Stimulated activated CD4-positive, alpha-beta T cell treated with anti-CD3 and anti-CD28 coated beads, TNF-alpha, amount 100 ng/mL, for 1 hour (primary cell): ENCODE measurements at places on chromosomes 5 and 9.

- DNase-seq, result no peak
Measured at GRCh38 chr5:16540421-16540820, 74.8 kb upstream of the ZNF622 start.

- no peak for DNase-seq
Measured at GRCh38 chr5:123907349-123907748, 395.4 kb downstream of the CSNK1G3 start.

GRCh38 chr9:123527981-123528380, 172.0 kb downstream of the CRB2 start:
- no peak for DNase-seq

- DNase-seq, result no peak
Measured at GRCh38 chr9:98429613-98430012, 174.2 kb upstream of the TBC1D2 start.

- no peak for DNase-seq
Measured at GRCh38 chr5:14112998-14113652, 30.0 kb upstream of the TRIO start.

GRCh38 chr5:150626853-150627276, 13.6 kb upstream of the SYNPO start:
- DNase-seq, result no peak

- DNase-seq, result no peak
Measured at GRCh38 chr5:157165261-157165660, 803 bp downstream of the GARIN3 start.

DNA sequence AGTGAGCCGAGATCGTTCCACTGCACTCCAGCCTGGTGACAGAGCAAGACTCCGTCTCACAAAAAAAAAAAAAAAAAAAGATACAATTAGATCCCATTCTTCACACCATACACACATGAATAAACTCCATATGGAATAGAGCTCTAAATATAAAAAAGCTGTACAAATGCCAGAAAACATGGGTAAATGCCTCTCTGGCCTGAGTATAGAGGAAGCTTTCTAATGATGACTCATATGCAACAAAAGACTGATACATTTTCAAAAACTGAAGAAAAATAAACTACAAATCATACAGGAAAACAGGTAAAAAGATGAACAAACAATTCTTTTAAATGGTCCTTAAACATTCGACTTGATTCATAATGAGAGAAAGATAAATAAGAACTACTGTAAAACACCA, 8.6 kb downstream of the ZFP62 start:
- no peak for DNase-seq

DNA sequence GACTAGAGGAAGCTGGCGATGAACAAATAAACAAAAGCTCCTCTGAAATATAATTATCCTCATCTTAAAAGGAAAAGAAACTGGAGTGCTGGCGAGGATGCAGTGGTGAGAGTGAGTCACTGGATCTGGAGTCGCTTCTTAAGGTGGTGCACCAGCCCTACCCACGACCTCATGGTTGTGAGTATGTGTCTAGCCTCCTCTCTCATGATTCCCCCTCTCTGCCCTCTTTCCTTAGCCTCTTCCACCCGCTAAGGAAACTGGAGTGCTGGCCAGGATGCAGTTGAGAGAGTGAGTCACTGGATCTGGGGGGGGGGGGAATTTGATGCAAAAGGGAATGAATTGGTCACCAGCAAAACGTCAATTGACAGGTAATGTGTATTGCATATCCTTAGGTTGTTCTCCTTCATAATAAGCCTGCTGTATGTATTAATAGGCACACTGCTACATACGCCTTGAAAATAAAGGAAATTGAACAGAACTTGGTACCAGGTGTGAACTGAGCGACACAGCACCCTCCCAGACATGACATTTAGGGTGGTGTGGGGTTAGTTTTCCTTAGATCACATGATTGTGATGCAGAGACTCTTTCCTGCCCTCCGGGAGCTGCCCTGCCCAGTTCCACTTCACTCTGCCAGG, 36.3 kb upstream of the EBF1 start:
- no peak for DNase-seq

- DNase-seq, result no peak
Measured at GRCh38 chr5:132464156-132464939, 26.2 kb downstream of the IRF1 start.

- no peak for DNase-seq
Measured at GRCh38 chr5:146005264-146005663, 68.9 kb downstream of the SH3RF2 start.

GRCh38 chr5:146499680-146500079, 16.3 kb downstream of the GPR151 start:
- DNase-seq, result no peak

- DNase-seq, result no peak
Measured at GRCh38 chr9:98256756-98257155, 1.3 kb upstream of the TBC1D2 start.

DNA sequence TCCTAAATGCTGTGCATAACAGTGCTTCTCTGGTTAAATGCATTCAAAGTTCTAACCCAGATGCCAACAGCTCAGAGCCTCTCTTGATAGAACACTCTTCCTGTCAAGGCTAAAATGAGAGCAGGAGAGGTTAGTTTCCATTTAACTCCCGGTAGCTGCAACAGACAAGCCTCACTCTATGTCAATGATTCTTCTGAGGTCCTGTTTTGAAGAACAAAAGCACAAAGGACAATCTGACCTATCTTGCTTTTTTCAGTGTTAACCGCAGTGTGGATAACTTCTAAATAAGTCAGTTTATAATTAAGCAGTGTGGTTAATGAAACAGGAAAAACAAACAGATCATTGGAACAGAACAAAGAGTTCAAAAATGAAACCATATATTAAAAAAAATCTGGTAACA, 80.7 kb downstream of the ANKRD55 start:
- no peak for DNase-seq

- DNase-seq, result no peak
Measured at GRCh38 chr5:4229414-4230292, 634.0 kb downstream of the IRX1 start.

GRCh38 chr9:120571443-120572257, 8.3 kb downstream of the CDK5RAP2 start:
- DNase-seq, result no peak

- DNase-seq, result no peak
Measured at GRCh38 chr5:153707626-153708025, 217.2 kb downstream of the GRIA1 start.

GRCh38 chr5:111737716-111738115, 19.3 kb downstream of the NREP start:
- no peak for DNase-seq

DNA sequence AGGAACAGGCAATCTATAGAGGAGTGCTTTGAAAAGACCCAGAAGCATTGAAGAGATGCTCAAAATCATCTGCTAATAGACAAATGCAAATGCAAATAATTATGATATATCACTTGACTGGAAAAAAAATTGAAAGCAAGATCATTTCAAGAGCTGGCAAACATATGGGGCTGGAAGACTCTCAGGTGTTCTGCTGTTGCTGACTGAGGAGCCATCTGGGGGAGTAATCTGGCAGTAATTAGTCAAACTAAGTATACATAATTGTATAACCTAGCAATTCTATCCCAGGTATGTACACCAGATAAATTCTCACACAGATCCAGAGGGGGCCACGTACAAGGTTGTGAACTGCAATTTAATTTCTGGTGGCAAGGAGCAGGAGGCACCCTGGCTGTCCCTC, 4.6 kb upstream of the HMHB1 start:
- no peak for DNase-seq

DNA sequence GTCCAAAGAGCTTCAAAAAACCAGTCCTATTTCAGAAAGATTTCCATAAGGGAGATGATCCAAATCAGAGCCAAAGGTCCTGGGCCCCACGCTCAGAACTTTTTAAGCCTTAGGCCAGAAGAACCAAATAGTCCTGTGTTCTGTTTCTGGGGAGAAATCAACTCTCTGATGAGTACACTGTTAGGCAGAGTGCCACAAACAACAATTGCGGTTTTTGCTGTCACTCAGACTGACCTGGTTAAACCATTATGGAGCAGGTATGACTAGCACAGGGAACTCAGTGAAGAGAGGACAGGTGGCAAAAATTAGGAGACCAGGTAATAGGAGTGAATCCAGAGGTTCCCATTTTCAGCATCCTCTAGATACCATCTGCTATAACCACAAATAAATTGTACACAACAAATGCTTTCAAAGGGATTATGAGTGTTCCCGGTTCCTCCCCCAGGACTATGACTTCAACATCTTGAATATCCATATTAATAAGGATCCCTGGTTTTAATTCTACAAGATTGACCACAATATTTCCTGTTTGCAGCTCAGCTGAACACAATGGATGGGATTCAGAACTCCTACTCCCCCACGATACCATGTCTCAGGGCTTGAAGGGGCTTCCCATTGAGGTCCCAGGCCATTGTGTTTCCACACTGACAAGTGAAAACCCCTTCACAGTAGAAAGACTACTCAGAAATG, 52.1 kb upstream of the FREM1 start:
- DNase-seq, result no peak

DNA sequence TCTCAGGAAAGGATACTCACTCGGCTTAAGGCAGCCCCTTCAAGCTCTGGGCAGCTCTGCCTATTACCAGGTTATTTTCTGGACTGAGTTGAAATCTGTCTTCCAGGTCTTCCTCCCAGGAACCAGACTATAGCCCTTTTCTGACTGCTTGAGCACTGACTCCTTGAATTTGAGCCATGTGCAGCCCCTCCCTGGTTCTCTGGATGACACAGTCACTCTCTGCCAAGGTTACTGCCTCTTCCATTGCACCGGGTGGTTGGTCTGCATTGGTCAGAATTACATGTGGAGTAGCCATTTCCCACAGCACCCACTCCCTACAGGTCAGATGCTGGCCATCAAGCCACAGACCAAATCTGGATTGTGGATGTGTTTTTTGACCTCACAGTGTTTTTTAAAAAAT, 81.9 kb downstream of the KLF4 start:
- DNase-seq, result no peak

- no peak for DNase-seq
Measured at GRCh38 chr9:127210851-127211730, 53.5 kb upstream of the GARNL3 start.

- DNase-seq, result no peak
Measured at GRCh38 chr9:93268551-93269314, 84.8 kb downstream of the WNK2 start.

GRCh38 chr9:130918826-130919558, 20.1 kb downstream of the FIBCD1 start:
- no peak for DNase-seq

DNA sequence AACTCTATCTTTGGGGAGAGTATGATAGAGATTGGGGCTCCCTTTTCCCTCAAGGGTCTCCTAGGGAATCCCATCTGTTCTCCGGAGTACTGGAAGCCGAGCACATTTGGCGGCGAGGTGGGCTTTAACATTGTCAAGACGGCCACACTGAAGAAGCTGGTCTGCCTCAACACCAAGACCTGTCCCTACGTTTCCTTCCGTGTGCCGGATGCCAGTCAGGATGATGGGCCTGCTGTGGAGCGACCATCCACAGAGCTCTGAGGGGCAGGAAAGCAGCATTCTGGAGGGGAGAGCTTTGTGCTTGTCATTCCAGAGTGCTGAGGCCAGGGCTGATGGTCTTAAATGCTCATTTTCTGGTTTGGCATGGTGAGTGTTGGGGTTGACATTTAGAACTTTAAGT, 21.5 kb downstream of the PTGS1 start:
- DNase-seq, result no peak

GRCh38 chr5:90558344-90559192, at the start of gene ADGRV1:
TSS of gene ADGRV1 (plus strand) at chr5:90558797. CDS start at chr5:90558896, 99 bp downstream.
- DNase-seq, result no peak

GRCh38 chr9:129174724-129175514, 3.1 kb downstream of the IER5L start:
- no peak for DNase-seq

DNA sequence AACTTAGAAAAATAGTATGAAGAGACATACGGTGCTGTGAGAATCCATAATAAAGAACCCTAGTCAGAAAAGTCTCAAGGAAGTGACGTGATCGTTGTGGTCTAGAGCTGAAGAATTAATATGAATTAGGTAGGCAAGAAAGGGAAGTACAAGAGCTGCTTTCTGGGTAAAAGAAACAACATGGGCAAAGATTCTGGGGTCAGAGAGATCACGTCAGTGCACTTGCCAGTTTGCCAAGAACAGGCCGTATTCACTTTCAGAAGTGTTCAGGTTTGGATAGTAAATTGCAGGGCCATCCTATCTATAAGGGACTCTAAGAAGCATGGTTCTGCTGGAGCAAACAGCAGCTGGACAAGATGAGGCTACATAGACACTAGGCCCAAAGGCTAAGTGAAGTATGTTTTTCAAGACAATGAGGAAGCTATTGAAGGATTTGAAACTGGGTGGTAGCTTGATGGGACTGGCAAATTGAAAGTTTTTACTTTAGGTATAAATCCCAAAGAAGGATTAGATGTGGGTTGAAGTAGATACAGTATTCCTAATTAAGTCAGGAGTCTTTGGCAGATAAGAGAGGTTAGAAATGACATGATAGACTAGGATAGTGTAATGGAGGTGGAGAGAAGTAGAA, 4.8 kb upstream of the CHD1 start:
- no peak for DNase-seq

GRCh38 chr9:91111226-91111625, 250.5 kb downstream of the AUH start:
- DNase-seq, result no peak

DNA sequence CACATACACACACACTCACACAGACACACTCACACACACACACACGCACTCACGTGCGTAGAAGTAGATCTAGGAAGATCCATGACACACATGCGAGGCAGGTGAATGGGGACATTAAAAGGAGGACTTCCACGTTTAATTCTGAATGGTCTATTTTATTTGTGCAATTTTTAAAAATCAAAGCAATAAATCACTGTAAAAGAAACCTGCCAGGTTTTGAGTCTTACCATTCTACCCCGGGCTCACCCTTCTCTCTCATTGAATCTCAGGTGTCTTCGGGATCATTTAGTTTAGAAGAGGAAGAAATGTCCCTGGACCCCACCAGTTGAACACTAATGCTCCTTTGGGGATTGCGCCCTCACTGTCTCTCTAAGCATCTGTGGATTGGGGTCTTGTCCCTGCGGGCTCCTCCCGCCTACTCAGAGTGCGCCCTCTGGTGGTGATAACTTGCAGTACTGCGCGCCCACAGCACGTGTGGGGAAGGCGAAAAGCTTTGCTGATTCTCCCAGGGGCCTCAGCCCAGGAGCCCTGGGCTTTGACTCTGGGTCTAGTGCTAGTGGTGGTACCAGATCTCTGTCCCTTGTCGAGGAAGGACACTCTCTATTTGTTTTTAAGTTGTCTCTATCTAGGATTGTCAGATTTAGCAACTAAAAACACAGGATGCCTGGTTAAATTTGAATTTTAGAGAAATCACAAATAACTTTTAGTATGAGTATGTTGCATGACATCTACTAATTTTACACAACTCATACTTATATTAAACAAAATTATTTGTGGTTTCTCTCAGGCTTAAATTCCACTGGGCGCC, 34.8 kb downstream of the BOD1 start:
- no peak for DNase-seq
